NK-92 treated with Interleukin-12 subunit alpha and Interleukin-12 subunit beta, amount 100 ng/mL, for 24 hours (cell line): ENCODE measurements at places on chromosomes 5 and 9.

- no peak for DNase-seq
These were observed 6.8 kb downstream of the ENC1 start for GRCh38 chr5:74633695-74634094.

DNA sequence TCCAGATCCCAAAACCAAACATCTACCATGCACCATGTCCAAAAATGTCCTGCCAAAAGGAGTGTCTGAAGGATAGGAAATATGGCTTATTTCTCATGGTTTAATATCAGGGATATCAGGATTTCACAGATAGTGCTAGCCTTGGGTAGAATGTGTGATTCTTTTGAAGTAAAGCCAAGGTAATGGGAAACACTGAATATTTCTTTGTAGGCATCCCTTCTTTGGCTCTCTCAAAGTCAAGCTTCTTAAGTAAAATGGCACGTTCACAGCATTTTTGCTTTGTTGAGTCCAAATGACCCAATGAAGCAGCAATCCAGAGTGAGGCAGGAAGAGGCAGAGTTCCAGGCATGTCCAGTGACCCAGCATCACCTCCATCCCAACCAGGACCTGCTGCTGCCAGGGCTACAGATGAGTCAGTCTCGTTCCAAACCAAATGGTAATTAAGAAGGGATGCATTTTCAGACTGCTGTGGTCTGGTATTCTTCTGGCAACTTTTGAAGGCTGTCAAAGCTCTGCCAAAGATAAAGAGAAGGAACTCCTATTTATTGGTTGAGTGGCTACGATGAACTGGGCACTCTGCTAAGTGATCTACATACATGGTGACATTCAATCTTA is 678.8 kb upstream of the KLF4 start:
- DNase-seq = no peak

DNA sequence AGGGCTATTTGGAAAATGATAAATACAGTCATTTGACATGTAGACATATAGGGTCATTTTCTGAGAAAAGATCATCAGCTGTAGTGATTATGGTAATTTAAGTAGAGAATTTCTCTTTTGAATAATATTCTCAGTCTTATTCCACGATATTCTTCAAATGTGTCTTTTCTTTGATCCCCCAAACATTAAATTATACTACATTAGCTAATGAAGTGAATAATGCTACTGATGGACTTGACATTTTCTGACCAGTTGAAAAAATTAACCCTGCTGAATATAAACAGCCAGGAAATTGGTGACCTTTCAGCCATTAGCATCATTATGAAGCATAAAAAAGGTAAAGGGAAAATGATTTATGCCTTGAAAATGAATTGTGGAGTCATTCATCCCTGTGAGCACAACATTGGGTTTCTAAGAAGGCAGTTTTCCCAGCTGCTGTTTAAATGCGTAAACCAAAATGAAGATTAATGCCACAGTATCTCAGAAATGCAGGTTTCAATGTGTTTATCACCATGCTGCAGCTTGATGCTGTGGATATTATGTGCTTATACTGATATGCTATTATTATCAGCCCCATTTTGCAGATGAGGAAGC is 489.1 kb downstream of the KCTD16 start:
- DNase-seq = no peak

DNA sequence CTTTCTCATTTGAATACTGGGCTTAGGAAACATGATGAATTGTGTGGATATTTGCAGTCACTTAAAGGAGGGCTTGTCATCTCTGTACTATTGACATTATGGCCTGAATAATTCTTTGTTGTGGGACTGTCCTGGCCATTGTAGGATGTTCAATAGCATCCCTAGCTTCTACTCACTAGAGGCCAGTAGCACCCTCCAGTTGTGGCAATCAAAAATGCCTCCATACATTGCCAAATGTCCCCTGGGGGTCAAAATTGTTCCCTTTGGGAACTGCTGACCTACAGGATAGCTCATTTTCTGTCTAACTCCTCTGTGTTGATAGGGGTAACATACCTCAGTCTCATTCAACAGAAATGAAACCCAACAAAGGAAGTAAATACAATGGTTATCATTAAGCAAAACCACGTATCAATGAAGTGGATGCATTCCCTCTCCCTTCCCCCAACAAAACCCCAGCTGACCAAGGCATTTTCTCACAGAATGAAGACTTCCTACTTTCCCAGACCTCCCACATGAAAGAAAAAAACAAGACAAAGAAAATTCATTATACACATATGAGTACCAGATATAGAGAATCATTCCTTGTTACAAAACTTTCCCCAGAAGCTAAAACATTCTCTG is 18.1 kb downstream of the FYB1 start:
- no peak for DNase-seq

GRCh38 chr9:83199240-83199639 is 136.3 kb upstream of the RASEF start:
- no peak for DNase-seq

GRCh38 chr5:90680921-90681563 is 122.4 kb downstream of the ADGRV1 start:
- no peak for DNase-seq

DNA sequence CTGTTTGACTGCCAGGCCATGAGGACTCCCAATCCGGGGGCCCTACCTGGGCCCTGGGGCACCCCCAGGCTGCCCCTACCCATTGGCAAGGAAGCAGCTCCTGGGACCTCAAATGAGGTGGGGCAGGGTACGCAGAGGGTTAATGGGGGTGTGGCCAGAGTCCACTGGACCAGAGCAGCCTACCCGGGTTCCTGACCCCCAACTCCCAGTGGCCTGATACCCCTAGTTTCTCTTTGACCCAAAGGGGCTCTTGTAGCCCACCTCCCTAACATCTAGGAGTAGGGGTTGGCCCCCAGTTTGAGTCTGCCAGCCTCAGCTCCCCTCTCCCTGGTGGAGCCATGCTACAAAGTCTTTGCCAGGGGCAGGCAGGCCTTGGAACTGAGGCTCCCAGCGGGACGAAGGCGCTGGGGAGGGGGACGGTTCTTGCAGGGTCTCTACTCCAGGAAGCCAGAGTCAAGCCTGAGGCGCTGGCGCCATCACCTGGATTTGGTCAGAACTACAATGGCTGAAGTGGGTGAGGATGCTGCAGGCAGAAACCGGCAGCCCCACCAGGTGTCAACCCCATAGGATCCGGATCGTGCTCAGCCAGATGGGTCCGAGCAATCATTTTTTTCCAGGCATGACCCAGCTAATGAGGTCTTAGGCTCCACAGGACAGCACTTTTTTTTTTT is 8.4 kb upstream of the CERCAM start:
- no peak for DNase-seq

- DNase-seq = no peak
These were observed 378.1 kb upstream of the RFX3 start for GRCh38 chr9:3903906-3904305.

- no peak for DNase-seq
These were observed 34.8 kb upstream of the RXRA start for GRCh38 chr9:134291452-134291881.

- DNase-seq = no peak
These were observed 88.9 kb upstream of the CXCL14 start for GRCh38 chr5:135667673-135668072.

GRCh38 chr5:158456756-158457155 is 597.8 kb upstream of the CLINT1 start:
- peak; percentile 67 for DNase-seq

DNA sequence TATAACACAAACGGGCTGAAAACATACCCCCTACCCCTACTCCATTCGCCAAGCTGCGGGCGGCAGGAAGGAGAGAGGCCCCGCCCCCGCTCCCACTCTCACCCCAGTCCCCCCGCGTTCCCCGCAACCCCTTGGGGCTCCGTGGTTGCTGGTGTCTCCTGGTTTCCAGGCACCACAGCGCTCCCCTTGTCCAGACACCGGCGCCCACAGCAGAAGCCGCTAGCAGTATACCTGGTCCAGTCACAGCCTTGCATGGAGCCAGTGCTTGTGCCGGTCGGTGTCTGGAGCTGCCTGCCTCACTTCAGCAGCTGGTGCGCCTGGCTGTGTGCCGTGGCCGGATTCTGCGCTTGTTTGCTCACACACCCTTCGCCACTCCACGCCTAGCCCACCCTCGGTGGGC is 240.5 kb upstream of the DAB2 start:
- no peak for DNase-seq

DNA sequence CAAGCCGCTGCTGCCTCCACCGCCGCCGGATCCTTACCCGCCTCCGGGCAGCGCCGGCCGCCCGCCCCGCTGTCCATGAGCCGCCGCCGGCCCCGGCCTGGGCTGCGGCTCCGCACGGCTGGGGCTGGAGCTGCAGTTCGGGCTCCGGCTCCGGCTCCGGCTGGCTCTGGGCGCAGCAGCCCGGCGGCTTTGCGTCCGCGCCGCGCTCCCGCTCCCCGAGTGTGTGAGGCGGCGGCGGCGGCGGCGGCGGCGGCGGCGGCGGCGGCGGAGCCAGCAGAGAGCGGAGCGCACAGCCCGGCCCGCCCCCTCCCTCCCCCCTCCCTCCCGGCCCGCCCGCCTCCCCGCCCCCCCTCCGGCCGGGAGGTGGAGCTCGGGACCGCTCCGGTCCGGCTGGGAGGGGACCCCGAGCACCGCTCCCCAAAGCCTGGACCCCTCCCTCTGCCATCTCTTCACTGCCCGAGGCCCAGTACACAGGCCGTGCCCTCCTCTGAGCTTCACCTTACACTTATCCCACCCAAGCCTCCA is at the start of gene PCDH1:
Gene PCDH1, minus strand, starts transcription at position 225 of the 525 bp plus-strand sequence. Its CDS starts 148 bp downstream, at position 77.
- no peak for DNase-seq

- no peak for DNase-seq
These were observed 103.0 kb downstream of the NPR3 start for GRCh38 chr5:32814141-32814540.

- no peak for DNase-seq
These were observed 256.5 kb upstream of the FBXL7 start for GRCh38 chr5:15243301-15244020.

- DNase-seq = no peak
These were observed 147.1 kb downstream of the C5orf15 start for GRCh38 chr5:133821311-133821741.

DNA sequence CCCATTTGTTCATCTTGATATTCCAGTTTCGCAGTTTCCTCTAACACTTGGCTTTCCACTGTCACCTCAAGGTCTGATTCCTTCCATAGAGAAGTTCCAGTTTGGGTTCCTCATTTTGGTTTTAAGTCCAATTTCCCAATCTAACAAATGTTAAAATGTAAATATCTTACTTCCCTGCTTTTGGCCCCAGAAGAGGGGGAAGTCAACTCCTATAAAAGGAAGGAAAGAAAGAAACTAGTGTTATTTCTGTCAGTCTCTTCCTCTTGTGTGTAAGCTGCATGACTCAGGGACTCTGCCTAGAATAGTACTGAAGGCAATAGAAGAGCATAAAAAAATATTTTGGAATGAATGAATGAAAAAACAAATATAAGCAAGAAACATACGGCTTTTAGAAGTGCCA is 127.5 kb upstream of the CCNG1 start:
- no peak for DNase-seq

GRCh38 chr5:160635663-160636062 is 214.0 kb downstream of the PTTG1 start:
- DNase-seq = no peak

GRCh38 chr5:120465436-120465961 is 1.4 kb downstream of the PRR16 start:
- DNase-seq = no peak

GRCh38 chr9:138011951-138012500 is 134.4 kb downstream of the CACNA1B start:
- DNase-seq = no peak

DNA sequence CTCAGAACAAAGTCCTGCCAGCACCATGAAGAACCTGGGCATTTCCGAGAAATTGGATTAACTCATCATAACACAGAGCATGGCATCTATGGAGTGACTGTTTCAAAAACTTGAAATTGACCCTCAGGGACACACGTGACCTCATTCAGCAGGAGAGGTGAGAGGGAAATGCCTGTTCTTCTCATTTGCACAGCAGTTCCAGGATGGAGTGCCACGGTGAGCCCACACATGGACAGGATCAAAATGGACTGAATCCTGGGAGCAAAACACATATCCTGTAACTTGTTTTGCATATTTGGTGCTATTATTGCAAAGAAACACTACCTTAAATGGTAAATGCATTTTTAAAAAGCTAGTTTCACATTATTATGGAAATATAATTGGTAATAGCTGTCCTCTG is 256.1 kb upstream of the IRX2 start:
- DNase-seq = no peak

DNA sequence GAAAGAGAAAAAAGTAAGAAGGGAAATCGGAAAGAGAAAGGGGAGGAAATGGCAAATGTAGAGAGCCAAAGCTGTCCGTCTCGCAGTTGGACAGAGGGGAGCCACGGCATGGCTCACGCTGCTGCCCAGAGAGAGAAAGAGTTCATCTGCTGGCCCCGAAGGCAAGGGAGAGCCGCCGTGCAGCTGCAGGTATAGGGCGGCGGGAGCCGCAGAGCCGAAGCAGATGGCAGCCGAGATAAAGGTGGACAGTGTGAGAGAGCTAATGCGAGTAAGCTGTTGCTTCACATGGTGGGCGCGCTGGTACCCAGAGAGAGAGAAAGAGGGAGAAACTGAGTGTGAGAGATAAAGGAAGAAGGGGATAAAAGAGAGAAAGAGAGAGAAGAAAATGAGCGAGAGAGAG is 188.4 kb upstream of the PPP1R26 start:
- DNase-seq = no peak

GRCh38 chr9:96447406-96447805 is 2.6 kb upstream of the HABP4 start:
- no peak for DNase-seq

DNA sequence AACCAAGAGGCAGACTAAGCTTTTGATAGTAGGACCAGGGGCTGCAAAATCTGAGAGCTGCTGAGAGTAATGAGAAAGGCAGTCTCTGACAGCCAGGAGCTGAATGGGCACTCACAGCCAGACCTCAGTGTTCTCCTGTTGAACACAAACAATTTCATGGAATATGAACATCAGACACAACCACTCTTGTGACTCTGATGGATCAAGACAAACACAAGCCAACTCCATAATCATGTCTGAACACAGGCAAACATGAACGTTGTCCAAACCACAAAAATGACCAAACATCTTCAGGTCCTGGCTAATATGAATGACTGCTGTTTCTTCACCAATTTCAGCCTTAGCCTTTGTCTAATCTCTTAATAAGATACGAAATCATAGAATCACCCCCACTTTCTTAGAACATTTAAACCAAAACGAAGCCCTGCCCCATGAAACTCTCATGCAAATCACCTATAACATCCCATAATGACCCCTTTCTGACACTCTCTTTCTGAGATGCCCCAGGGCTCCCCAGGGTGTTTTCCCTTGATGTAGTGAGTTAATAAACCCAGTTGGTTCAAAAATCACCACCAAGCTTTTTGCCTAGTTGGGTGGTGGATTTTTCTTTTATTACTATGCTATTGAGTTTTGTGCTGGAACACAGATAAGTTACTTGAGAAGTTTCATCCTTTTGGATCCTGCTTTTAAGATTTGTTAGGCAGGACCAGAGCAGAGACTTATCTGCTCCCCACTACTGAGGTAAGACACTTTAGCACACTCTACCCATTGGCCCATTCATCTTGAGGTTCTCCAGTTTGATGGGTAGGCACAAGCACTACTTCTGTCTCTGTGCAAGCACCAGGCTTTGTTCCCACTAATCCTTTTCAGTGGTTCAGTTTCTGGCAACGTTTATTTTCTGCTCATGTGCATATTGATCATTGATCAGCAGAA is 5.9 kb upstream of the ERAP2 start:
- DNase-seq = peak; percentile 33
